ENCODE measurements at places on chromosomes 7 and 10. TPM values are rescaled to one million over a fixed set of nuclear protein-coding genes. Genes with fewer than 3 reads are reported as not detected.

GIMAP8 gene
- 6.4 TPM for polyA plus RNA-seq

AP1S1 gene
- polyA plus RNA-seq = 13.8 TPM

TRPV5 gene
- polyA plus RNA-seq = not detected

DNA sequence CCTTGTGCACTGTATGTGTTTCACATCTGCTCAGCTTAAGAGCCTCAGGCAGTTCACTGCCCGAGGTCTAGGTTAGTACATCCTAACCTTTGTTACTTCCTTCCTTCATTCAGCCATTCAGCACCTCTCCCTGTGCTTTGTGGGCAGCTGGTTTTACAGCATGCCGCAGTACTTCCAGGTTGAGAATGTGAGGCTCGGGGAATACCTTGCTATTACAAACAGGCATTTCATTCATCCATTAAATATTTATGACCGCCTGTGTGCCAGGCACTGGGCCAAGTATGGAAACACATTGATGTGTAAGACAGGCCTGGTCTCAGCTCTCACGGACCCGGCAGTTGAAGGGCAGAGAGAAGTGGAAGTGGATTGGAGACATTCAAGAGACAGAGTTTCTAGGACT lies 82.4 kb downstream of the SHH start:
- H3K4me1 ChIP-seq = peaks cover 17% of the 10 kb centered on the region
- no peak overlapping the region for H3K27ac ChIP-seq
- H3K27me3 ChIP-seq = no peaks in the 10 kb centered on the region
- no peak overlapping the region for H3K4me3 ChIP-seq

- H3K4me3 ChIP-seq = no peak overlapping the region
- DNase-seq = no peak
- H3K36me3 ChIP-seq = peaks cover 29% of the 10 kb centered on the region
- peaks cover 2% of the 10 kb centered on the region for H3K4me1 ChIP-seq
- H3K27ac ChIP-seq = no peak overlapping the region
Observed at GRCh38 chr10:73465978-73466726, 29.7 kb downstream of the PPP3CB start.

- peaks cover 8% of the 10 kb centered on the region for H3K36me3 ChIP-seq
- H3K4me1 ChIP-seq = peaks cover 33% of the 10 kb centered on the region
- H3K4me3 ChIP-seq = no peak overlapping the region
- no peaks in the 10 kb centered on the region for H3K27me3 ChIP-seq
Observed at GRCh38 chr10:11746883-11747539, 4.8 kb downstream of the ECHDC3 start.

- DNase-seq = no peak
- no peaks in the 10 kb centered on the region for H3K36me3 ChIP-seq
- H3K4me1 ChIP-seq = peaks cover 6% of the 10 kb centered on the region
- H3K27me3 ChIP-seq = no peaks in the 10 kb centered on the region
- no peak overlapping the region for H3K27ac ChIP-seq
Observed at GRCh38 chr7:148447221-148447849, 143.2 kb upstream of the C7orf33 start.

DNA sequence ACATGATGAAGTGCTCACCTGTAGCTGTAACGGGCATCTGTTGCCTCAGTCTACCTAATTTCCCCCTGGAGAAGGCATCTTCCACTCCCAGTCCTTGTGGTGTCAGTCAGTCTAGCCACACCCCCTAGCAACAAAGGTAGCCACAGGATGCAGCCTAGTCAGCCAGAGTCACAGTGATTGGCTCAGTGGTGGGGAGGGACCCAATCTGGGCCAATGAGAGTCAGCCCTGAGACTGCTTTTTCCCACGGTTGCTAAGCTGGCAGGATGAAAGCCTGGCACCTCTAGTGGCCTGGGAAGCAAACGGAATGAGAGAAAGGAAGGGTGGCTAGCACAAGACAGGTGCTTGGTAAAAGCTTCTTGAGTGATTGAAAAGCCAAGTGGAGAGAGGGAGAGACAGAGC lies 118.6 kb downstream of the SH3PXD2A start:
- H3K27me3 ChIP-seq = no peaks in the 10 kb centered on the region
- H3K4me1 ChIP-seq = no peaks in the 10 kb centered on the region
- no peak overlapping the region for H3K4me3 ChIP-seq
- no peak for DNase-seq

- DNase-seq = no peak
- H3K36me3 ChIP-seq = no peaks in the 10 kb centered on the region
- peak overlapping the region; percentile 76 for H3K27ac ChIP-seq
- no peaks in the 10 kb centered on the region for H3K27me3 ChIP-seq
Observed at GRCh38 chr10:69045441-69046300, 42.2 kb upstream of the SRGN start.

GRCh38 chr10:79103585-79103984 lies 34.8 kb downstream of the ZMIZ1 start:
- H3K27ac ChIP-seq = peak overlapping the region; percentile 41
- no peak overlapping the region for H3K4me3 ChIP-seq
- H3K27me3 ChIP-seq = no peaks in the 10 kb centered on the region
- H3K4me1 ChIP-seq = peaks cover 35% of the 10 kb centered on the region
- no peak for DNase-seq
